ENCODE measurements at places on chromosomes 3 and 15.

DNA sequence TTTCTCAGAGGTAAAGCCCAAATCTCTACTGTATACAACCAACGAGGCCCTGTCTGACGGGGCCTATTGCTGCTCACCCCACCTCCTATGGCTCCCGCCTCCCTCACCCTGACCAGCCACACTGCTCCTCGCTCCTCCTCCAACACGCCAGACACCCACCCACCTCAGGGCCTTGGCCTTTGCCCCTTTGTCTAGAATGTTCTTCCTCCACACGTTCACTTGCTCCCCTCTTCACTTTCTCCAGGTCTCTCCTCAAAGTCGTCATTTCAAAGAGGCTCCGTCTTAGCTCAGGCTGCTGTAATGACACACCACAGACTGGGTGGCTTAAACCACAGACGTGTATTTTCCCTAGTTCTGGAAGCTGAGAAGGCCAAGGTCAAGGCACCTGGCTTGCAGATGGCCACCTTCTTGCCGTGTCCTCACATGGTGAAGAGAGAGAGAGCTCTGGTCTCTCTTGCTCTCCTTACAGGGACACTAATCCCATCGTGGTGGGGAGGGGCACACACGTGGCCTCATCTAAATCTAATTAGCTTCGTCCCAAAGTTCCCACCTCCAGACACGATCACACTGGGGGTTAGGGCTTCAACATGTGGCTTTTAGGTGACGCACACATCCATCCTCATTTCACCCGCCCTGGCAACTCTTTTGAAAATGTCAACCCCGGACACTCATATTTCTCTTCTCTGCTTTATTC, 98.2 kb downstream of the TLE3 start:
- DNase-seq: no peak

DNA sequence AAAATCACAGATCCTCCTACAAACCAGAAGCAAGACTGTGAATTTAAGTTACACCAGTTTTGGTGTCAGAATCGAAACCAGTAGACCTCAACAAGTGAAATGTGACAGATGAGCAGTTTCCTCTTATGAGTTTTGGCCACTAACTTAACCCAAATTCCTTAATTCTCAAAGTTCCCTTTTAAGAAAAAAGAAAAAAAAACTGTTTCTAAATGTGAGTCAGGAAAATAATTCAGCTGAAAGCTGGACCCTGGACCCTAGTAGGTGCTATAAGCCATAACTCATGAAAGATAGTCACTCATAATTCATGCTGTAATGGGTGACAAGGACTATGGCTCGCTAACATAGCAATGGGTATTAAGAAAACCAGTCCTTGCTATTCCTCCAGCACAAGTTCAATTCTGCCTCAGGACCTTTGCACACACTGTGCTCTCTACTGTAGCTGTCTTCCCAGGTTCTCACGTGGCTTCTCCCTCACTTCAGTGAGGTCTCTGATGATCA, 9.0 kb upstream of the THRB start:
- DNase-seq: no peak

GRCh38 chr3:149227591-149228268, 6.1 kb upstream of the CP start:
- DNase-seq: no peak

- DNase-seq: no peak
Measured at GRCh38 chr3:65992106-65992505, 46.6 kb downstream of the MAGI1 start.

DNA sequence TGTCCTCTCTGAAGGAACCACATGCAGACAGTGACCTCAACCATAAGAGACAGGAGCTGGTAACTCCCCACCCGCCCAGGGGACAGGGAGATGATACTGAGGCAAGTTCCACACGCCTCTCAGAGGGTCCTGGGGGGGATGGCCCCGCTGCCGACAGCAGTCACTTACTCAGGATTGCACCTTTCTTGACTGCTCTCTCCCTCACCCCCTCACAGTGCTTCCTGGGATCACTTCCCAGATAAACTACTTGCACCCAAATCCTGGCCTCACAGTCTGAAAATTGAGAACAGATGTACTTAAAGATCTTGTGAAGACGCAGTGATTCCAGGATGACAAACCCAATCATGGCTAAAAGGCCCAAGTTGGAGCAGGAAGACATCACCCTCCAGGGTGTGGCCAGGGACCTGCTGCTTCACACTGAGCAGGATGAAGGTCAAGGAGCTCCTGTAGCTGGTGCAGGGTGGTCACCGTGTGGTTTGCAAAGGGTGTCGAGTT, 207.6 kb downstream of the ADAMTS17 start:
- no peak for DNase-seq

DNA sequence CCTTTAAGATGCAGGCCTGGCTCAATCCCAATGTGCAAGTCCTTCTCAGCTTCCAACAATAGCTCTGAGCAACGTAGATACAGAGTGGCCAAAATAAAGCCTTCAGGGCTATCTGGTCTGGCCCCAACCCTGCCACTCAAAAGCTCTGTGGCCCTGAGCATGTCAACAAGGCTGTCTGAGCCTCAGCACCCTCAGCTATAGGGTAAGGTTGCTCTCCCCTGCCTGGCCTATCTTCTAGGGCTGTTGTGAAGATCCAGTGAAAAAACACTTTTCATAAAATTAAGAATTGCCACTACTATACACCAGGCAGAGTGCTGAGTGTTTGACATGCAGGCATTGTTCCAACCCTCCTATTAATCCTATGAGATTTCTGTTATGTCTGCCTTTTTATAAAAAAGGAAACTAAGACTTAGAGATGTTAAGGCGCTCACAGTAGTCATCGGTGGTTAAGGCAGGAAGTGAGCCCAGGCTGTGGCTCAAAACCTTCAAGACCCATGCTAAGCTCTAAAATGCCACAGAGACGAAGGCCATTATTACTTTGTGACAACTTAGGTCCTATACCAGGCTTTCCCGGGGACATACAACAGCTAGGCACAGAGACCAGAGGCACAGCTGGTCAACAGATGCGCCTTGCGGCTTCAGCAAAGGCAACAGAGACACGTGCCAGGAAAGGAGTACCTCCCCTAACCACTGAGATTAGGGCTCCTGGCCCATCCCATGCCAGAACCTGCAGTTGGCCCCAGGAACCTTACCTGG, 5.1 kb downstream of the POLG start:
- no peak for DNase-seq

DNA sequence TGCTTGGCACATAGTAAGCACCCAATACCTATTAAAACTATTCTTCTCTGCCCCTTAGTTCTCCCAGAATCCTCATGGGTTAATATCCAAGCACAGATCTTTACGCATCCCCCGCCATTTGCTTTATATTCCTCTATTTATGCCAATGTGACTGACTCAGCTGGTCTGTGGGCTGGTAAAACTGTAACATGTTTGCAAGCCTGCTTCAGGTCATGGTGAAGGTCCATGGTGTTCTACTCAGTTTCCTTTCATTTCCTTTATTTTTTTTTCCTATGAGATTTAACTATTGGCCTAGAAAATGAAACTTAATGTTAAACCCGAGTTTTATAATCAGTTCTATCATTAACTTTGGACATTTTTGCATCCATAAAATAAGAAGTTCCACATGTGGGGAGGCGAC, 47.0 kb downstream of the FRMD4B start:
- no peak for DNase-seq

- no peak for DNase-seq
Measured at GRCh38 chr3:193403307-193403706, 24.8 kb upstream of the ATP13A5 start.

GRCh38 chr15:41018534-41018933, 65.3 kb downstream of the CHAC1 start:
- DNase-seq: no peak
